Activated T-helper 2 cell treated with anti-CD3 and anti-CD28 coated beads, Interferon-gamma antibody, Interleukin-2, Interleukin-4, amounts not matched to agents 10 μg/mL and 5 μg/mL and 100 μg/mL, durations not matched to agents 14 hours and 24 hours and 36 hours (primary cell): ENCODE measurements at places on chromosomes 12 and 14. TPM values are rescaled to one million over a fixed set of nuclear protein-coding genes. Genes with fewer than 3 reads are reported as not detected.

DNA sequence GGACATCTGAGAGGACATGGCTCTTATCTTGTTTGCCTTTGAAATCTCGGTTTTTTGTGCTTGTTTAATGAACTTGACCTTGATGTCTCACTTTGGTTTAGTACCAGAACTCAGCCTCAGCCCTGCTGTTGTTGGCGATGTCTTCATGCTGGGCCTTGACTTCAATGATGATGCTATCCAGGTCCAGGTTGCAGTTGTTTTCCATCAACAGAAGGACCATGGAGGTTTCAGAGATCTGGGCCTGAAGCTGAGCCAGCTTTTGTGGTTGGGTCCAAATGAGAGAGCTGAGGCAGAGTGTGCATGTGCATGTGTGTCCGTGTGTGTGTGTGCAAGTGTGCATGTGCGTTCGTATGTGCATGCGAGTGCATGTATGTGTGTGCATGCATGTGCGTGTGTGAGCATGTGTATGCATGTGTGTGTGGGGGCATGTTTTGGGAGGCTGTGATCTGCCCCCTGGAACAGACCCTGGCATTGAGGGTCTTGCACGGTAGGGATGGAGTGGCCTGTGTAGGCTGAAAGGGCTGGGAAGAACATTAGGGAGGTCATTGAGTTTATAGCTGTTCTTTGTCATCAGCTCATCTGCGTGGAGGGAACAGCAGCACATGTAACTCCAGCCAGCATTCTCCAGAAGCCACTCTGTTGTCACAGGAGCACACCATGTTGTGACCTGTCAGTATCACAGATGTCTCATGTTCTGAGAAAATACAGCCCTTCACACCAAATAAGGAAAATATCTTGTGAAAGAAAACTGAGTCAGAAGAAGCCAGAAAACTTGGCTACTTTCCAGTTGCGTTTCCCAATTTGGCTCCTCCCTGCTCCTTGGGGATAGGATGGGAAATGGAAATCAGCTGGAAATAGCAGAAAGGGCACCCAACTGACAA, 10.0 kb upstream of the KRT82 start:
- no peak for DNase-seq

- no peak for DNase-seq
Observed at GRCh38 chr14:21219120-21219519, 50.1 kb downstream of the HNRNPC start.

GRCh38 chr14:89298056-89298834, 118.8 kb downstream of the FOXN3 start:
- DNase-seq, result no peak

DNA sequence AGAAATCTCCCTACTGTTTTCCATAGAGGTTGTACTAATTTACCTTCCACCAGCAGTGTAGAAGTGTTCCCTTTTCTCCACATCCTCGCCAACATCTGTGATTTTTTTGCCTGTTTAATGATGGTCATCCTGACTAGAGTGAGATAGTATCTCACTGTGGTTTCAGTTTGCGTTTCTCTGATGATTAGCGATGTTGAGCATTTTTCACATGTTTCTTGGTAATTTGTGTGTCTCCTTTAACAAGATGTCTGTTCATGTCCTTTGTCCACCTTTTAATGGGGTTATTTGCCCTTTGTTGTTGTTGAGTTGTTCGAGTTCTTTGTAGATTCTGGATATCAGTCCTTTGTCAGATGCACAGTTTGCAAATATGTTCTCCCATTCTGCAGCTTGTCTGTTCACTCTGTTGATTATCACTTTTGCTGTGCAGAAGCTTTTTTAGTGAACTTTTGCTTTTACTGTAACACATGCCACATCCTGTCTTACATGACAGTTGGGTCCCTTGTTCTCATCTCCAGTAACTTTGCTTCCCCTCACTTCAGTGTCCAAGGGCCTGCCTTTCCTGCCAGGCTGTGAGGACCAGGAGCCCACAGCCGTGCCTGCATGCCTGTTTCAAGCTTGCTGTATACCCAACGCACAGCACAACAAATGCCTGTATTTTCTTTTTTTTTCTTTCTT, 64.9 kb downstream of the SPRING1 start:
- peak; percentile 30 for DNase-seq

DNA sequence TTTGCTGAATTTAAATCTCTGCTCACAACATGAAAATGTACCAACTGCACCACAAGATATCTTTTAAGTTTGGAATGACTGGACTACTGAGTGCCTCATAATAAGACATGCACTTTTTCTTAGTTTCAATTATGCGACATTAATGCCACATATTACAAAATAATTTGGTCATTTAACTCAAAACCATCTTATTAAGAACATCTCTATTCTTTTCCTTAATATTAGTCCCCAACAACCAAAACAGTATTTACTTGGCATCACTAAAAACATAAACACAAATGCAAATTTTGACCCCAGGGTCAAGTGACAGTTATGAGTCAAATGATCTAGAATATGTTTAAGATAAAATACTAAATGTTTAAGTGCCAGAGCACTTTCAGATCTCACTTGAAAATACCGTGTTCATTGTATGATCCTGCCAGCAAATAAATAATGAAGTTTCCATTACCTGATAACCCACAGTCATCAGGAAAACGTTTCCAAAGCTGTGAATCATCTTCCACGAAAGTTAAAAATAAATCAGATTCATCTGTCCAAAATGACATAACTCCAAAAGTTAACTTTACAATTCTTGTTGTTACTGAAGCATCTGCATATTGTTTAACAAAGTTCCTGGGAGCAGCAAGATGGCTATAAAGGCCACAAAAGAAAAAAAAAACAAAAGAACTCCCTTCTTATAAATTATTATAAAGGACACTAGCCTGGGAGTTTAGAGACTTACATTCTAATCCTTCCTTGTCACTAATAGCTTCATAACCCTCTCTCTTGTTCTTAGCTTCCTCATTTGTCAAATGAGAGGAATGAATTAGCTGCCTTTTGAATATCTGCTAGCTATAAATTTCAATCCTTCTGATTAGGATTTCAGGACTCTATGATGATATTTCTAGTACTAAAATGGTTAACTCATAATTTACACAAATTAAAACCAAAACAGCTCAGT, 30.5 kb upstream of the AP4S1 start:
- DNase-seq, result no peak

The DPY19L2 gene
- total RNA-seq, result 0.32 and 0.91 TPM in 2 replicates
